ENCODE measurements at places on chromosomes 2 and 18.
A peak's percentile ranks its signal among the peaks of the same experiment; 100 is the strongest.

- peak; percentile 22 for DNase-seq
These were observed 51.8 kb downstream of the MTHFD2 start for GRCh38 chr2:74250189-74250631.

- DNase-seq = no peak
These were observed 392.1 kb upstream of the HS6ST1 start for GRCh38 chr2:128710729-128711128.

GRCh38 chr2:166067229-166067628 lies 60.6 kb downstream of the SCN1A start:
- DNase-seq = no peak

DNA sequence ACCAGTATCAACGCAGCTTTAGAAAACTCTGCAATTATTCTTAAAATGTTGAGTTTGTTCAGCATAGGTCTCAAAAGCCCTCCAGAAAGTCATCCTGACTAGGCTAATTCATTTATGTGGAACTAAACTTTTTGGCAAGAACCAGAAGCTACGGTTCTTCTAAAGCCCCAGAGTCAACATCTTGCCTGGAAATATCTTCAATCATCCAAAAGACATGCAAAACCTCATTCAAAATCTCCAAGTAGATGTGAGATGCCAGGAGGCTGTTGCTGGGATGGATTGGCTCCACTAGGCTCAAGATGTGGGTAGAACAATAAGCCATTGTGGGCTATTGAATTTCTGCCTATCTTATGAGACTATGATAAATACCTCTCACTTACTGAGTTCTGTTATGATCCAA lies 2.1 kb upstream of the SCG2 start:
- no peak for DNase-seq

GRCh38 chr18:10490401-10491165 lies 35.2 kb upstream of the NAPG start:
- peak; percentile 5 for DNase-seq

DNA sequence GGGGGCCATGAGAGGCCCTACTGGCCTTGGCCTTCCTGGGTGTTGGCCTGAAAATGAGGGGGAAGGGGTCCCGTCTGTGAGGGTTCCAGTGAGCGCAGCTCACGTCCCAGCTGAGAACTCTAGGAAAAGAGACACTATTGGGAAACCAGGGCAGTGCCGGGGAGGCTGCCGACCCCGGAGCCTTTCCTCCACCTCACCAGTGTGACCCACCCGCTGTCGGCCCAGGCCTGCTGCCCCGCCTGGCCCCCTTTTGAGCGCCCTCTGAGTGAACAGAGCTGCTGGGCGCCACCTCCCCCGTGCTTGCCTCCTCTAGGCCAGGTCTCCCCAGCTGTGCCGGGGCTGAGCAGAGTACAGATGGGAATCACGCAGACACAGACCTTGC lies 17.5 kb upstream of the ARHGEF4 start:
- no peak for DNase-seq

DNA sequence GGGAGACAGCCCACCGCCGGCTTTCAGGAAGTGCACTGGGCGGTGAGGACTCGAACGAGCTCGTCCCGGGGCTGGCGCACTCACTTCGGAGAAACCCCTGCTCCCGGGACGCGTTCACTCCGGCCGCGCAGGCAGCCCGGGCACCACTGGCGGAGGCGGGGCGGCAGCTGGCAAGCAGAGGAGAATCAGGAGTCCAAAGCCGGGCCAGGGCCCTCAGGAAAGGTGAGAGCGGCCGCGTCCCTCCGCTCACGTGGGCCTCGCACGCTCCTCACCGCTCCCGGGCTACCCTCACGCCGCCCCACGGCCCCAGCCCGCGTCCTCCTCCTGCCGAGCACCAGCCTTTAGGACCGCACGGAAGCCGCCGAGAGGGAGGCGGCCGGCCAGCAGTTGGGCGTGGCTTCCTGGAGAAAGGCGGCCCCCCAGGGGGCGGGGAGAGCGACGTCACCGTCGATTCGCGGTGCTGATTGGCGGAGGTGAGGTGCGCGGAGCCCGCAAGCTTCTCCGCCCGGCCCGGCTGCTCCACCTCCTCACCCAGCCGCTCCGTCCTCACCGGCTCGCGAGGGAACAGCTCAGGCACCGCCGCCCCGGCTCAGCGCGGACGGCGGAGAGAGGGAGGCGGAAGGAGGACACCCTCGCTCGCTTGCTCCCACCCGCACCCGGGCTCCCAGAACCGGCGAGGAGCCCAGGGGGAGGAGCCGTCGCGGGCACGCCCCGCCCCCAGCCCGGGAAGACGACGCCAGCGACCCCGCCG lies at the start of gene ZCCHC2:
ZCCHC2 (plus strand) TSS at position 522 of the 751 bp plus-strand sequence. CDS start 400 bp downstream, outside the sequence.
- peak; percentile 97 for DNase-seq

DNA sequence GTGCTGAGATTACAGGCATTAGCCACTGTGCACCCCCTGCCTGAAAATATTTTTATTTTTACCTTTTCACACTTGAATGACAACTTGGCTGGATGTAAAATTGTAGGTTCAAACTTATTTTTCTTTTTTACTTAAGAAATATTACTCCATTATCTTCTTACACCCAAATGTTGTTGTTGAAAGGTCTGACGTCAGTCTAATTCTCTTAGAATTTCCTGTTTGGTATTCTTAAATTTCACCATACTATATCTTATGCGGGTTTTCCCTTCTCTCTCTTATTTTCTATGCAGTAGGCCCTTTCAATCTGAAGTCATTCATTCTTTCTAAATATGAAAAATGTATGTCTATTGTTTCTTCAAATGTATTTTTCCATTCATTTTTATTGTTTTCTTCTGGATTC lies 29.1 kb upstream of the RAB11FIP5 start:
- DNase-seq = no peak

DNA sequence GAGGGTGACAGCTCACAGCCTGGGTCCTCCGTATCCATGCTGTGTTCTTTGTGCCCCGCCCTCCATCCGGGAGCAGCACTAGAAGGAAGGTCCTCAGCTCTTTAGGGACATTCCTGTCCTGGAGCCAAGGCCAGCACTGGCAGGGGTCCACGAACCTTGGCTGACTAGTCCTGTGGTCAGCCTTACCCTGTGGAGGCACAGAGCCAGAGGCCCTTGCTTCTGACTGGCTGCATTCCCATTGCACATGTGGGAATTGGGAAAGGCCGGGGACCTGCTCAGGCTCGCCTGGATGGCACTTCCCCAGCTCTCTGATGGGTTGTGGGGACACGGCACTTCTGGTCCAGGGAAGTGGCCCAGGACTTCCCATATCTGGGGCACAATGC lies 24.9 kb upstream of the RHOB start:
- DNase-seq = no peak

GRCh38 chr2:77484026-77484425 lies 38.1 kb downstream of the LRRTM4 start:
- DNase-seq = no peak

- no peak for DNase-seq
These were observed 144.5 kb upstream of the MSH6 start for GRCh38 chr2:47638430-47638829.

DNA sequence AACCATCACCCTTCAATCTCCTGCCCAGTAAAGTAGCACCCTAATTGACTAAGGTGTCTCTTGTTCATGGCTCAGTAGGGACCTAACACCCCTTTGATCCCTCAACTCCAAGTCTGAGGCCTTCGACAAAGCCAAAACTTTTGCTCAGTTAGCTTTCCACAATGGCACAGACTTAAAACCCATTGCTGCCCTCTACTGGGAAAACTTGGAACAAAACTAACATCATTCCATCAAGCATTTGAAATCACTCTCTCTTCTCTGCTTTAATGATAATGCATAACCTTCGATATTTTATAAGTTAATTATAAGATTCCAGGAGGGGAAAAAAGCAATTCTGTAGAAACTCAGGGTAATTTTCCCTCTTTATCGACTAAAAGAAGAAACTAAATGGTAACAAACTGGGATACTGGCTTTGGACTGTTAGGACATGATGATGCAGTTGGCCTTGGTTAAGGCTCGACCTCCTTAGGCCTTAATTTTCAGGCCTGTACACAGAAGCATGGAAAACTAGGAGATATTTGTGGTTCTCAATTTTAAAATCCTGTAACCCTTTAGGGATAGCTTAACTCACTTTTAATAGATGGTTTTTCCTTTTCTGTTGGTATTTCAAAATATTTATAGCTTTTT lies 127.8 kb downstream of the STK39 start:
- DNase-seq = no peak

DNA sequence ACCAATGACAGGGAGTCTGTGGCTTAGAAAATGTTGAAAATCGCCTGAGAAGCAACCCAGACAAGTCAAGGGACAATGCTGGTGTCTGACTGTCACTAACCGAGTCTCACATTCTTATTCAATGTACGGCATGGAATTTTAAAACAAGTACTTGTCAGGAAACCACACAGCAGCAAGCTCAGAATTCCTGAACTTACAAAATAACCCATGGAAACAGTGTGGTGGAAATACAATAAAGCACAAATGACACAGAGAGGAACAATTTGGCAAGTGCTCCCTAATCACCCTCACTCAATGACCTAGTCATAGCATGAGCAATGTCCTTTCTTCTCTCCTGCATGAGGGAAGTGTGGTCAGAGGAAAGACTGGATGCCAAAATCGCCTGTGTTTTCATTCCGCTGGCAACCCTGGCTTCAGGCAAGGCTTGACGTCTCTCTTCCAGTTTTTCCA lies 154.0 kb downstream of the SATB2 start:
- no peak for DNase-seq

DNA sequence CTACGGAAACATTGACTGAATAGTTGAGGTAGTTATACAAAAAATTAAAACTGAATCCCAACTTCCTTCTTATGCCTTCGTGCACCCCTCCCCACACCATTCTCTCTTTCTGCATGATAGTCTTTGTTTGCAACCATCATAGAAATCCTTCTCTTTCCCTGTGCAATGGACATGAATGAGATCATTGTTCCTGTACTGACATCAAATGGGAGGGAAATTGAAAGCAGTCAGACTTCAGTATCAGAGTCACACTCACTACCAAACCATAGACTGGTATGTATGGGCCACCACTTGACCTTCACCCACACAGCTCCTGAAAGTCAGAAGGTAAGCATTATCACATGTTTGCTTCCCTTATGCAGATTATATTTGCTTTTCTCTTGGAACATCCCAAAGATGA lies 782.8 kb downstream of the BCL11A start:
- no peak for DNase-seq

DNA sequence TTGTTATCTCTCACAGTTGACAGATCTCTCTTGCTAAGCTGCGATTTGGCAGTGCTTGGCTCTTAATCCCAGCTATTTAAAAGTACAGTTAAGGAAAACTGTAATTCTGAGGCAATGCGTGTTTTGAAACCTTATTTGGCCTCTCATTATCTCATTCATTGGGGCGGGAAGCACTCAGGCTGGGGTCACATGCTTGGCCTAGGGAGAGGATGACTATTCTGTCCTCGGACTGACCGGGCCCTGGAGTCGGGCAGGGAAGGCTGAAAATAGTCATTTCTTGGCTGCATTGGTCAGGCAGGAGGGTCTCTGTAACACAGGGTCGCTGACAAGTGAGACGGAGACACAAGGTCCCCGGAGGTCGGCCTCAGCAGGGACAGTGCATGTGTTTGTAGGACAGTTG lies 20.2 kb upstream of the EMILIN2 start:
- DNase-seq = no peak

DNA sequence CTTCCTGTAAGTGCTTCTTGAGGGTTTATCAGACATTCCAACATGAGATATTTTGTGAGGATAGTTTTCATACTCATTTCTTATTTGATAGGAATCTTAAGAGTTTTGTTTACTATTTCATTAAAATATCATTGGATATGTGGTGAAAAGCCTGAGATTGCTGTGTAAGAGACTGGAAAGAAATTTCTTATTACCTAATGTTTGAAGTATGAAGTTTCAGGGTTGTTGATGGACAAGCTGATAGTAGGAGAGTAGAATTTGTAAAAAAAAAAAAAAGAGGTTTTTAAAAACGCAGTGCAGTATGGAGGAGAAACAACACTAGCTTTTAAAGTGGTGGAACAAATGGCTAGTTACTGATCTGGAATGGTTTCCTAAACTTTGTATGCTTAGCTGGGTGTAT lies 7.7 kb downstream of the EPB41L5 start:
- DNase-seq = no peak

DNA sequence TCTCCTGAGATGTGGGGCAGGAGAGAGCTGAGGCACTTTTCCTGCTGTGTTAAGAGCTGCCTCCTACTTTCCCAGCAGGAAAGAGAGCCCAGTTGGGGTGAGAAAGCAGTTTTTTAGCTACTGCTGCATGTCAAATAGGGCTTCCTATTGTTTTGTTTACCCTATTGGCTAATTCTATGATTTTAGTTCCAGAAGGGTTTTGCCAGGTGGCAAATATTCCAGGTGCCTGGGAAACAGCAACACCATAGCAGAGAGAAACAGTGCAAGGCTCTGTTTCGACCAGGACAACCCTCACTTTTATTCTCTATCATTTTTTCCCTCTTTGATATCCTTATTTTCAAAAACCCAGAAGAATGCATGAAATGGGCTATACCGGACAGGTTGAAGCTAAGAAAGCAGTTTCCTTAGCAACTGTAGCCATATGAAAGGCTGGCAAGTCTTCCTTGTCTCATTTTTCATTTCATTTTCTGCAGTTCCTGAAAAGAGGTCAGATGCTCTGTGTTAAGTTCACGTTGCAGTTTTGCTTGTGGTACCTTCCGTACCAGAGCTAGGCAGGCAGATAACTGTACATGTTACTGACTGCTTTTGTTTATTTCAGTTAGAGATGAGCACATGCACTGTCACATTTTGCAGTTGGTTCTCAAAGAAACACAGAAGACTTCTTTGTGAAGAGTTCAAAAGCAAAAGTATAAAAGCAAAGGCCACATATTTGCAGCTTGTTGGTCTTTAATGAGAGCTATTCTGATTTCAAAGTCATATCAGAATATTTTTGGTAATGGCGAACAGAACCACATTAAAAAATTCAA lies 84.8 kb downstream of the AQP4 start:
- no peak for DNase-seq

GRCh38 chr2:239956818-239957261 lies 68.3 kb downstream of the NDUFA10 start:
- no peak for DNase-seq

GRCh38 chr2:75087736-75088135 lies 111.6 kb downstream of the TACR1 start:
- DNase-seq = no peak

- DNase-seq = no peak
These were observed 83.9 kb downstream of the PDK1 start for GRCh38 chr2:172639823-172640222.

DNA sequence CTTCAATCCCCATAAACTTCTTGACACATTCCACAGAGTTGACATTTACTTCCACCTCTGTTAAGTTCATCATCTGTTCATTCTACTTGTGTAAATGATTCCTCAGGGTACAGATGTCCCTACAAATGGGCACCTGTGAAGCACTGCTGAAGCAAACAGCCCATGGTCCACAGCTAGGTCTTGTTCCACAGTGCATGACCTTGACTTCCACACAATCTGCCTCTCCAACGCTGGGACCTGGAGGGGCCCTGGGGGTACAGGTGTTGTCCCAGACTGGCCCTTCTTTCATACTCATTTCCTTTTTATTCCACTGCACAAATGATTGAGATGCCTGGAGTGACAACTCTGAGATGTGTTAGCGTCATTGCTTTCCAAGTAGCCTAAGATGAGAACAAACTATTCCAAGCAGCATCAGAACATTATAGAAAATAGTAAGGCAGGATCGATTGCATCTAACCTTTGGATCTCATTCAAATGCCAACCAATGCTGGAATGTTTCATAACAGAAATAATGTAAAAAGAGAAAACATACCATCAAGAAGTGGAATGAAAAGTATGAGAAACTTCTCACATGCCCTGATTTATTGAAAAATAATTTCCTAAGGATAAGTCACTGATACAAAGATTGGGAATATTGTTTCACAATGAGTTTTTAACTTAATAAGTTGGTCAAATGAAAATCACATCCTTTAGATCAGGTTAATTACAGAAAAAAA lies 31.2 kb downstream of the PIEZO2 start:
- no peak for DNase-seq
